ENCODE measurements at places on chromosomes 4 and X.
A peak's percentile ranks its signal among the peaks of the same experiment; 100 is the strongest.

- peak; percentile 51 for DNase-seq
Observed at GRCh38 chrX:22666441-22666840, 333.3 kb upstream of the DDX53 start.

DNA sequence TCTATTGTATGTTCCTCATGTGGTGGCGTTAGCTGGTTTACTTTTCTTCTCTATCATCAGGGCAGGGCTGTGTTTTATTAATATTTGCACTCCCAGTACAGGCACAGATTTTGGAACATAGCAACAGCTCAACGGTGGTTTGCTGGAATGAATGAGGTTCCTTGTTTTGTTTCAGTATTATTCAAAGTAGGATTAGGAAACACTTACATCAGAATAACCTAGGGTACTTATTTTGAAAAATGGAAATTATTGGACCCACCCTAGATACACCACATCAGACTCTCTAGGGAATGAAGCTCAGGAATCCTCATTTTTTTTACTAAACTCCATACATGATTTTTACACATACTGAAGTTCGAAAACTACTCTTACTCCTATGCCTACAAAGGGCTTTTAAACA is 108.8 kb upstream of the ENPEP start:
- DNase-seq = no peak

DNA sequence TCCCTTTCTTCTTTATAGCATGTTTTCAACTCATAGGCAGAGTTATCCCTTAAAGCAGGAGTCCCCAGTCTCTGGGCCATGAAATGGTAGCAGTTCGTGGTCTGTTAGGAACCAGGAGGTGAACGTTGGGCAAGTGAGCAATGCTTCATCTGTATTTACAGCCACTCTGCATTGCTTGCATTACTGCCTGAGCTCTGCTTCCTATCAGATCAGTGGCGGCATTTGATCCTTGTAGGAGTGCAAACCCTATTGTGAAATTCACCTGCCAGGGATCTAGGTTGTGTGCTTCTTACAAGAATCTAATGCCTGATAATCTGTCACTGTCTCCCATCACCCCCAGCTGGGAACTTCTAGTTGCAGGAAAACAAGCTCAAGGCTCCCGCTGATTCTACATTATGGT is 39.8 kb downstream of the DTHD1 start:
- no peak for DNase-seq

GRCh38 chrX:9183481-9183880 is 149.6 kb upstream of the FAM9B start:
- DNase-seq = no peak

- no peak for DNase-seq
Observed at GRCh38 chr4:70269674-70270073, 27.3 kb downstream of the CSN3 start.

- DNase-seq = no peak
Observed at GRCh38 chr4:2698504-2698903, 57.6 kb downstream of the TNIP2 start.

- no peak for DNase-seq
Observed at GRCh38 chr4:139711461-139711860, 45.8 kb downstream of the MGST2 start.

- DNase-seq = no peak
Observed at GRCh38 chr4:41207291-41207831, 7.0 kb downstream of the APBB2 start.

GRCh38 chrX:22634083-22634482 is 361.4 kb downstream of the CBLL2 start:
- no peak for DNase-seq

GRCh38 chrX:124344246-124344645 is 2.1 kb upstream of the SH2D1A start:
- DNase-seq = no peak

DNA sequence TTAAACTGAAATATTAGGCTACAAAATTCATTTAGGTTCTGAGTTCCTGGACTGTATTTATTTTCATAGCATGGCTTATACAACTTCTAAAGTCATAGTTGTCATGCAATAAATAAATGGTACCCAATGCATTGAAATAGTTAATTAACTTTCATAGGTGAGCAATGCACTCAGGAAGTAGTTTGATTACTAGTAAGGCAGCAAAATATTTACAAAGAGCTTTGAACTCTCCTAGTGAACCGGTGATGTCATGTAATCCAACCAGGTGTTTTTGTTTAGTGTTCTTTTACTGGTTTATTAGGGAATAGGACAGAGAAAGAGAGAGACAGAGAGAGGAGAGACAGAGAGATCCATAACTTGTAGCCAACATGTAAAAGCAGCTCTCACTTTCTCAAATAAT is 228.6 kb upstream of the CTSO start:
- DNase-seq = no peak

DNA sequence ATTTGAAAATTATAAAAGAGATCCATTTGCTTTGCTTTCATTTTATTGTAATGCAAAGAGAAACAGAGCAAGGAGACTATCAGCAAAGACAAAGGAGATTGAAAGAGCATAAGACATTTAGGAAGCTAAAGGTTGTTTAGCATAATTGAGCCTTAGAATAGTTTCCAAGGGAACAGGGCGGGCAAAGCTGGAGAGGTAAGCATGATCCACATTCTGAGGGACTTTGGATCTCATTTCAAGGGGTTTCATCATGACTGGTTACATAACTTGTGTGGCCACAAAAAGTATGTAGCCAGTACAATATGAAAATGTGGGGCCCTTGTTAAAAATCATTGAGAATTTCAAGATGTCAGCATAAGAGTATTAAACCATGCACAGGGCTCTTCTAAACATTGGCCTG is 406.5 kb downstream of the RPA4 start:
- DNase-seq = no peak

- DNase-seq = peak; percentile 92
Observed at GRCh38 chrX:40544343-40545266, 36.2 kb upstream of the ATP6AP2 start.

DNA sequence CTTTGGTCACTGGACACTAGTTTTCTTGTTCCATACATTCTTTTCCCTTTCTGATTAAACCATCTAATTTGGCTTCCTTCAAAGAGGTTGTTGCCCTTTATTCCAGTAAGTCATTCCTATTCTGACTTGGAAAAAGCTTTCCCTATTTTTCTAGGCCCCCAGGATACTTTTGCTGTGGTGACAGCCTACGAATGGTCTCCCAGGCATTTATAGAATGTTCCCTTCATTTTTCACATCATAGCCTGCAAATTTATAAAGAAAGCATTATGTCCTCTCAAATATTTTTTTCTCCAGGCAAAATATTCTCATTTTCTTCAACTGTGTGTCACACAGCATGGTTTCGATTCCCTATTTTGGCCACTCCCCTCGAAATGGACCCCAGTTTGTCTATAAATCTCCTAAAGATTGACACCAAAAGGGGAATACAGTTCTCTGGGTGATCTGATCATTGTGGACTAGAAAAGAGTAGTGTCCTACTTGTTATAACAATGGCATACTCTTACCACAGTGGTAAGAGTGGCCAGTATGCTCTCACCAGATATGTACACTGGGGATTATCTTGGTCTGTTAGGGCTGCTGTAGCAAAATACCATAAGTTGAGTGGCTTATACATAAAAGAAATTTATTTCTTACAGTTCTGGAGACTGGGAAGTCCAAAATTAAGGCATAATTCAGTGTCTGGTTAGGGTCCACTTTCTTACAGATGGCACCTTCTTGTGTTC is 41.5 kb upstream of the BMP2K start:
- DNase-seq = peak; percentile 54

DNA sequence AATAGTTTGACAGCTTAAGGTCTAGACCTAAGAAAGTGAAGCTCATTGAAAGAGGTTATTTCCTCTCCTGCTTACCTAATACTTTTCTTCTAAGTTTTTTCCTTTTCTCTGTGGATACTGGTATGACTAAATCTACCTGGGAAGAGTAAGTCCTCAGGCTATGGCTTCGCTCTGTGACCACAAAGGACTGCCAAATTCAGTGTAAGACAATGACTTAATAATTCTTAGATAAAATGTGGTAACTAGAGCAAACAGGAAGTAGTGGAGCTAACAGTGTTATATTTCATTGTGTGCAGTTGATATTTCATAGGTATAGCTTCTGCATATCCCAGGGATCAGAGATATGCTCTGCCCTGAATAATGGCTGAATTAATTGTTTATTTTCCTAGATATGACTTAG is 418.9 kb downstream of the CCSER1 start:
- peak; percentile 15 for DNase-seq

- DNase-seq = no peak
Observed at GRCh38 chr4:87525636-87526295, 3.4 kb downstream of the SPARCL1 start.

GRCh38 chr4:8467016-8467415 is 26.4 kb downstream of the TRMT44 start:
- no peak for DNase-seq

DNA sequence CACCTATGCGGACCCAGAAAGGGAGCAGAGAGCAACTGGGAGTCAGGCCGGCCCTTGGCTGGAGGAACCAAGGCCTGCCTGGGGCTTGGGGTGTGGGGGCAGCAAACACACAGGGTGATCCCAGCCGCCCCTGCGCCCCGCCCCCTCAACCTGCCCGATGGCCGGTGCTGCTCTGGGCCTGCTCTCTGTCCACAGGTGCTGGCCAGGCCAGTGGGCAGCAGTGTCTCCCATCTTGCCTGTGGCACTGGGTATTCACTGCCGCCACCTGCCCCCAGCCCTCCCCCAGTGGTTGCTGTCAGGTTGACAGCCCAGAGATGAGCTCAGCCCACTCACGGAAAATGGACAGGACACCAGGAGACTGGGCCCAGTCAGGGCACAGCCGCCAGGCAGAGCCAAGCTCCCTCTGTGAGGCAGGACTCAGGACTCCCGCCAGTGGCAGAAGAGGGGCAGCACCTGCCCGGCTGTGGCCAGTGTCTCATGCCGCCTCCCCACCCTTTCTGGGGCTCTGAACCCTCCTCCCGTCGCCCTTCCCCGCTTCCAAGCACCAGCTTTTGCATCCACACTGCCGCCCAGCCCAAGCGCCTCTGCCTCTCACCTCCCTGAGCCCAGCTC is 4.7 kb downstream of the NKX1-1 start:
- no peak for DNase-seq

GRCh38 chr4:185421366-185422124 is 4.2 kb downstream of the UFSP2 start:
- no peak for DNase-seq

DNA sequence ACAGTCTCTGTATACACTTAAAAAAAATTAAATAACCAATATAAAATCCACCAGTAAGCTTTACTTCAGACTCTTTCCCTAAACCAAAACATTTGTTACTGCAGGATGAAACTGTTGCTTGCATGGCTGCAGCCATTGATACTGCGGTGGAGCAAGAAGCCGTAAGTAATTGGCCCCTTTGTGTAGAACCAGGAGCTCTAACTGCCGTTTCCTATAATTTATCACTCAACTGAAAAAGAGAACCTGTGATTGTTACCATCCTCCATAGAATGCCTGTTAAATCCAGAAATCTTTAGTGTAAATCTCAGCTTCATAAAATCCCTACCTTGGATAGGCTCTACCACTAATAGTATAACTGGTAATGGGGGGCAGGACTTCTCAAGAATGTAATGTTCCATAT is 62.6 kb downstream of the KIF4A start:
- DNase-seq = no peak

DNA sequence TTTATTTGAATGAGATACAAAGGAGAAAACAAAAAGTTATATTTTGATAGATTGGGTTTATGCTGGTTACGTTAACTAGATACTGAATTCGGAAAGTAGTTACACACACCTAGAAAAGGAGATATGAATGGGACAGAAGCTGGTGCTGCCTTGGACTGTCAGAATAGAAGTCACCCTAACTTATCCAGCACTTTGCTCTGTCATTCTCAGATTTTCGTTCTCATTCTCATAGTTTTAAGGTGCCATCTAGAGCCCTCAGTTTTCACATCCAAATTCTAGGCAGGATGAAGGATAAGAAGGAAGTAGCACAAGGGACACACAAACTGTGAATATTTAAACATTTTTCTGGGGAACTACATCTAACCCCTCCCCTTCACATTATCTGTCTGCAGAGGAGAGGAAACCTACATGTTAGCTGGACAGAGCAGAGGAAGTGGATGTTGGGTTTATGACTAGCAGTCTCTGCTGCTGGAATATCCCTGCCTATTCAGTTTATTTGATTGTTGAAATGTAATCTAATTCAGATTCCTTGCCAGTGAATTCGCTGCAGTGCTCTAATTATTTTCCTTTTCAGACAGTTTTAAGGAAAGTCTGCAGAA is 521.9 kb downstream of the FAT4 start:
- no peak for DNase-seq

- DNase-seq = no peak
Observed at GRCh38 chr4:52701207-52701606, 42.1 kb upstream of the USP46 start.

DNA sequence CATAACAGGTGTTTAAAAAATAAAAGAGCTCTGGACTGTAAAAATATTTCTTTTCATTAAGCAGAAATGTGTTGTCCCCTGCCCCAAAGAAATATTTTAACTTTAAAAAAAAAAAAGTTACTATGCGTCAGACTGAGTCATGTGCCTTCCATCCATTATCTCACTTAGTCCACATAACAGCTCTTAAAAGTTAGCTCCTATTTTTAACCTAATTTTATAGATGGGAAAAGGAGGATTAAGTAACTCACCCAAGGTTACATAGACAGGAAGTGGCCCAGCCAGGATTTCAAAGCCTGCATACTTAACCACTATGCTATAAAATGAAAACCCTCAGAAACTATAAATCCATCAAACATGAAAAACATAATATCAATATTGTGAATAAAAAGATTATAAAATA is 97.7 kb downstream of the MANBA start:
- DNase-seq = no peak

GRCh38 chr4:158826057-158826456 is 57.2 kb downstream of the FNIP2 start:
- no peak for DNase-seq

DNA sequence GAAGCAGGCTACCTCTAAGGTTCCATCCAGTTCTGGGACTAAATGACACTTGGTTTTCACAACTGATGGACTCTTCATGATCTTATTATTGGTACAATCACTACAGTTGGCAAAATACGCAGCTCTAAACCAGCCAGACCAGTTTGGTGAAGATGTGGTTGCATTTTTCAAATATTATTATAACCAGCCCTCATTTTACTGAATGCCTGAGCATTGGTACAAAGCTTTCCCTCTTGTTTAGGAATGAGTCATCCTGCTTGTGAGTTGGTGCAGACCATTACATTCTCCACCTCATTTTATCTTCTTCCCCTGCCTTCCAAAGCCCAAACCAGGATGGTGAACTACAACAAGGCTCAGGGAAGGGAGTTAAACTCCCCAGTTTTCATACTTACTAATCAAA is 223.1 kb downstream of the KDR start:
- no peak for DNase-seq

- DNase-seq = no peak
Observed at GRCh38 chr4:99848591-99849001, 32.0 kb downstream of the DAPP1 start.

DNA sequence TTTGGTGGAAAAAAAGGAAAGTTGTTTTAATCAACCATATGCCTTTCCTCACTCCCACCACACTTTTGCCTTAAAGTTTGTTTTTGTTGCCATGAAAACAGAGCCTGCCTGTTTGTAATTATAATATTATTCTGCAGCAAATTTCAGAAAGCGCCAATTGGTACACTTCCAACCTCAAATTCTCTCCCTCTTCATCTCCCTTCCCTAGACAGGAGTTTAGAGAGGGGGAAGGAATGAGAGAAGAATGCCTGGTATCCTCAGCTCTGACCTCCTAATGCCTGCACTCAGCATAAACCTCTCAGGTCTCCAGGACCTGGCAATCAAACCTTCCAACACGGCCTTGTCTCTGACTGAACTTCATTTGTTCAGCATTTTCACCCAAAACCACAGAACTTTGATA is 138.4 kb upstream of the HCCS start:
- DNase-seq = no peak

- no peak for DNase-seq
Observed at GRCh38 chr4:184802697-184803015, 23.1 kb downstream of the ACSL1 start.

GRCh38 chr4:87330761-87331160 is 8.1 kb upstream of the HSD17B13 start:
- DNase-seq = no peak

Data from hematopoietic multipotent progenitor cell treated with erythropoietin and hydrocortisone succinate and interleukin-3 and kit ligand, for 8 days (in vitro differentiated cells).